ENCODE measurements at places on chromosomes 16 and 17.

DNA sequence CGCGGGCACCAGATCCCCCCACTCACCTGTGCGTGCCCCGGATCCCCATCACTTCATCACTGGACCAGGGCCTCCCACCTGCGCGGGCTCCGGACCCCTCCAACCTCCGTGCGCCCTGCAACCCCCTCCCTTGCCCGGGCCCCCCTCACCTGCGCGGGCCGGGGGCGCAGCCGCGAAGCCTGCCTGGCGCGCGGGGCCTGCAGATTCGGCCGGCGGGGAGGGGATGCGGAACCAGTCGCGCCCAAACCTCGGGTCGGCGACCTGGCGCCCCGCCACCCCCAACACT lies 202 bp downstream of the CEP131 start:
- no peak for DNase-seq

DNA sequence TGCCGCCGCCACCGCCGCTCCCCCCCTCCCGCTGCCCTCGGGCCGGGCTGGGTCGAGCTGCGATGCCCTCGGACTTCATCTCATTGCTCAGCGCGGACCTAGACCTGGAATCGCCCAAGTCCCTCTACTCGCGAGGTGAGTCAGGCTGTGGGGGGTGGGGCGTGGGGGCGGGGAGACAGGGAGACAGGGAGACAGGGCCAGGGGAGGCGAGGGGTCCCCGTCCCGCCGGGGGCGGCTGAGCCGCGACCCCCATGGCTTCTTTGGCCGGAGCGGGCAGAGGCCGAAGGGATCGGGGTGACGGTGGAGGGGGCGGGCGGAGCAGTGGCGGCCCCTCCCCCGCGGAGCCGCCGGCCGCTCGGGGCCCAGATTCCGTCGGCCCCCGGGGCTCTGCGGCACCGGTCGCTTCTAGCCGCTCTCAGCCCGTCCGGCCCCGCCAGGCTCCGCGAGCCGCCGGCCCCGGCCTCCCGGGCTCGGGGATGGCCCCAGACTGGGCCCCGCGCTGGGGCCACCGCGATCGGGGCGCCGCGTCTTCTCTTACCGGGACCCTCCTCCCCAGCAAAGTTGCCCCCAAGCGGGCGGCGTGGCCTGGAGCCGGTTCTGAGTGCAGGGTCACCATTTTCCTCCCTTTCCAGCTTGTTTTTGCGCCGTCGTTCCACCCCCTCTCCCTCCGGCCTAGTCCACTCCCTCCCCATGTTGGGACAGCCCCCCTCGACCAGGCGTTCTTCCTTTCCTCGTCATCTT lies 644 bp downstream of the NFAT5 start:
- peak; percentile 27 for DNase-seq

GRCh38 chr16:27316038-27316680 lies 2.4 kb downstream of the IL4R start:
- no peak for DNase-seq

DNA sequence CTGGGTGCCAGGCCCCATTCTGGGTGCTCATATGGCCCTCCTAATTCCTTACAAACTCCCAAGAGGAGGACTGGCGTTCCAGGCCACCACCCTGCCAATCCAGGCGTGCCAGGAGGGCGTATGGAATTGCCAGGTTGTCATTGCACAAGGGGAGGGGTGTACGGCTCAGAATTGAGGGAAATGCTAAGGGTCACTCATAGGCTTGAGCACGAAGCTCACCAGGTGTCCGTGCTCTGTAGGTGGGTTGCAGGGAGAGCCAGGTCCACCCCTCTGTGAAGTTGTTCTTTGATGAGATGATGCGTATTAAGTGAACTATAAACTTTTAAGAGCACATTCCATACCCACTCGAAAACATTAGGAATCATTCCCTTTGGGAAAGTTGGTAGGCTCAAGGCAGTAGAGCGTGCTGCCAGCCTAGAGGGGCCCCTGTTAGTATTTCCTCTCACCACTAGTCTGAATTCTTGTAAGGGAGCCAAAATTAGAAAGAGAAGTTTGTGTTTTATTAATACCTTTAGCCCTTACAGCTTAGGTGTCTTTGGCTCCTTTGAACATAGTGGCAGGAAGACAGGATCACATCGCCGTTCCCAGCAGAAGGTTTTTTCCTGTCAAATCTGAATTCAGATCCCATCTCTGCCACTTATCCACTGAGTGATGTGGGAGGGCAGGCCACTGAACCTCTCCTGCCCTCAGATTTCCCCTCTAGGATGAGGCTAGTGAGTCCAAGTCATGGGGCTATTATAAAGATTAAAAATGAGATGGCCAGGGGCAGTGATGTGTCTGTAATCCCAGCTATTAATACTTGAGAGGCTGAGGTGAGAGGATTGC lies 38.7 kb upstream of the NFAT5 start:
- DNase-seq: no peak

GRCh38 chr17:45368651-45369050 lies 51.8 kb upstream of the MAP3K14 start:
- DNase-seq: no peak

- no peak for DNase-seq
Measured at GRCh38 chr17:72407336-72407909, 286.6 kb downstream of the SOX9 start.

DNA sequence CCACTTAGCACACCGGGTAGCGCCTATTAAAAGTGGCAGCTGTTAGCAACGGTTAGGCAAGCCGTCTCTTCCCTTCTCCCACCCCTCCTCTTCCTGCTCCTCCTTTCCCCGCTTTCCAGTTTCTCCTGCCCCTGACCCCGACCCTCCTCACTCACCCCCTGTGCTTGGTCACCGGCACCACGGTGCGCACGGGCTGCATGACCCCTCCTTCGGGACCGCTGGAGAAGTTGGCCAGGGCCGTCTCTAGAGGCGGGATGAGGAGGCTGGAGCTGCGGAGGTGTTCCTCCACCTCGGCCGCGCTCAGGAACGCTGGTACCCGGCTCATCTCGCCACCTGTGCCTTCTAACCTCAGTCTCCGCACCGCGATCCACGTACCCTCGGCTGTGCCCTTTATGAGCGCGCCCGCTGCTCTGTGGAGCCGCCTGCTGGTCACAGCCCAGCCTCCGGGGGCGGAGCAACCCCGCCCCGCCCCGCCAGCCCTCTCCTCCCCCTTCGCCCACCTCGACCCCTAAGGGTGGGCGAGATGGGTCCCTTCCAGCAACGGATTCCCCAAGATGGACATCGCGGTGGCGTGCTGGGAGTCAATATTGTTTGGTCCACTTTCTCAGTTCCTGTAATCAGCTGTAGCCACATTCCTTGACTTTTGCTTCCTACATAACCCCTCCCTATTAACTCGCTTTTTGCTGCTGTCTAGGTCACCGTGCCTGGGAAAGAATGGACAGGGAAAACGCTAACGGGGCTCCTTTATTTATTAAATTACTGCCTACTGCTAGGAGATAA lies at the start of gene CRYM:
Gene CRYM, minus strand, starts transcription at position 364 of the 780 bp plus-strand sequence. Its CDS starts 39 bp downstream, at position 325.
- DNase-seq: peak; percentile 28

- DNase-seq: peak; percentile 74
Measured at GRCh38 chr17:42183741-42184711, 1.2 kb downstream of the HCRT start.

DNA sequence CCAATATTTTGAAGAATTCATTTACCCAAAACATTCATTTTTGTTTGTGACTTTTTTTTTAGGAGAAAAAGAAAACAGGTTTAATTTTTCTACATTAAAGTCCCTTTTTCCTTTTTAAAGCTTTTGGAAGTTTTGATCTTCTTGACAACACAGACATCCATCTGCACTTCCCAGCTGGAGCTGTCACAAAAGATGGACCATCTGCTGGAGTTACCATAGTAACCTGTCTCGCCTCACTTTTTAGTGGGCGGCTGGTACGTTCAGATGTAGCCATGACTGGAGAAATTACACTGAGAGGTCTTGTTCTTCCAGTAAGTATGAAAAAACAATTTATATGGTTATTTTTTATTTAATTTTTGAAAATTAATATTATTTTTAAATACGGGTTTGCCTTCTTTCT lies 37.2 kb downstream of the SIAH1 start:
- DNase-seq: no peak

GRCh38 chr17:49618028-49618611 lies 42.4 kb downstream of the NXPH3 start:
- DNase-seq: no peak

DNA sequence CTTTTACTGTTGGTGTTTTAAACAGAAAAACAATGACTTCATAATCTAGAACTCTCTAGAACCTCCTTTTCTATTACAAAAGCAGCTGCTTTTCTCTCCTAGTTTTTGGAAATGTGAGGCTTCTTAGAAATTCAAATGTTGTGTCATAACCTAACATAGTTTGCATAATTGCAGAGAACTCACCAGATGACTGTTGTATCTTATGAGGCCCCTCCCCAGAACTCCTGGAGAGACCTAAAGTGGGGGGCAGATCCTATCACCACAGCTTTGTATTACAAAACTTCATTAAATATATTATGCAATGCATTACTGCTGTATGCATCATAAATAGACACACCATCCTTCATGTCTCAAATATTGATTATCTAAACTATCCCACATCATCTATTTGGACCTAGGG lies 538.7 kb upstream of the HSBP1 start:
- no peak for DNase-seq

- peak; percentile 72 for DNase-seq
Measured at GRCh38 chr17:81552244-81553017, at the start of gene FAAP100. TSS of gene FAAP100 (minus strand) at chr17:81552353. CDS start at chr17:81552330, 23 bp downstream.

DNA sequence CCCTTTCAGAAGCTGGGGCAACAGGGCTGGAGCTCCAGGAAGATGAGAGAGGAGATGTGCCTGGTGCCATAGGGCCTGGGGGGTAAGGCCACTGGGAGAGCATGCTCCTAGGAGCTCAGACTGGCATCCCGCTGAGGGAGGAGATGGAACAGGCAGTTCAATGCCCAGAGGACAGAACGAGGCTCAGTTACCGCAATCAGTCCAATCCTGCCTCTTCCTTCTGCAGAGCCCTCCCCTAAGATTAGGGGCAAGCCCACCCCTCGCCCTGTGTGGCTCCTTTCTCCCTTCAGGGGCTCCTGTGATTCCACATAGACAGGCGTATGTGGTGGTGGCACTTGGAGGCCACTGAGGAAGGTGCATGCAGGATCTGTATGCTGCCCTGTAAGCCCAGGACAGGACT lies 2.4 kb downstream of the CCDC42 start:
- no peak for DNase-seq

- no peak for DNase-seq
Measured at GRCh38 chr16:82829301-82829700, 202.5 kb downstream of the CDH13 start.

DNA sequence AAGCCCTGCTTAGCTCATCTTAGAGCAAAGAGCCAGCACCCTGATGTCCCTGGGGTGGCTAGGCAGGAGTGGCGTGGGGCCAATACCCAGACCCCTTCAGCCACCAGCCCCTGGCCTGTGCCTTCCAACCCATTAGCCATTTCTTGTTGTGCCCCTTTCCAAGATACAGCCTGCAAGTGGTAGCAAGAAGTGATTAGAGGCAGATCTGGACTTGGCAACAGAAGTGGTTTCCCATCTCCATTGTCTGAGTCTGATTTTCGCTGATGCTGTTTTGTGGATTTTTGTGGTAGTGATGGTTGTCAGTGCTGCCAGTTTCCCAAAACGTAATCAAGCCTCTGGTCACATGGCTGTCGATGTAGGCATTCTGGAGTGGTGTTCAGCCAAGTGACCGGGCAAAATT lies 25.7 kb downstream of the PLCD3 start:
- DNase-seq: no peak

DNA sequence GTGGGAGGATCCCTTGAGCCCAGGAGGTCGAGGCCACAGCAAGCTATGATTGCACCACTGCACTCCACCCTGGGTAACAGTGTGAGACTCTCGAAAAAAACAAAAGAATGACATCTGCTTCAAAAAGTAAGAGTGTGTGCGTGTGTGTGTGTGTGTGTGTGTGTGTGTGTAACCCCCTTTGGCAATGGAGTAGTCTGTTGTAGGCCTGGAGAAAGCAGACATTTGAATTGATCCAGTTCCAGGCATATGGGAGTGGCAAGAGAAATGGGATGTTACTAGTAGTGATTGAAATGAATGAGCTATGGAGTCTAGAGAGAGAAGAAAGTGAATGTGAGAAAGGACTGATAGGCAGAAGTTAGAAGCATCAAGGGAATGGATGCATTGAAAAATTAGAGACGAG lies 9.9 kb downstream of the CASC3 start:
- no peak for DNase-seq

DNA sequence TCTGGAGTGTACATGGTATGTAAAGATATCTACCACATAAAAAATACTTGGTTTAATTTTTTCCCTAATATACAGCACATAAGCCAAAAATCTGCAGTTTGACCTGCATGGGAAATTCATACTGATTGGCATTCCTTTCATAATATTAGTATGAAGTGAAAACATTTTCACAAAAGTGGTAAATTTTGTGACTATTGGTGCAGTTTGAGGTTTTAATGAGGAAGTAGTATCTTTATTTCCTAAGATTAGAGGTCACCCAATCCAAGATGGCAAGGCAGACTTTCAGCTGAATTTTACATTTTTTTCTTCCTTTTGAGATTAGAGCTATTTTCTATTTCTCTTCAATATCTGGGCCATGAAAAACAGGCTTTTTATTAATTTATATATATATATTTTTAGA lies 21.2 kb downstream of the METTL9 start:
- no peak for DNase-seq

- DNase-seq: no peak
Measured at GRCh38 chr17:82167028-82167427, 45.6 kb downstream of the CCDC57 start.

DNA sequence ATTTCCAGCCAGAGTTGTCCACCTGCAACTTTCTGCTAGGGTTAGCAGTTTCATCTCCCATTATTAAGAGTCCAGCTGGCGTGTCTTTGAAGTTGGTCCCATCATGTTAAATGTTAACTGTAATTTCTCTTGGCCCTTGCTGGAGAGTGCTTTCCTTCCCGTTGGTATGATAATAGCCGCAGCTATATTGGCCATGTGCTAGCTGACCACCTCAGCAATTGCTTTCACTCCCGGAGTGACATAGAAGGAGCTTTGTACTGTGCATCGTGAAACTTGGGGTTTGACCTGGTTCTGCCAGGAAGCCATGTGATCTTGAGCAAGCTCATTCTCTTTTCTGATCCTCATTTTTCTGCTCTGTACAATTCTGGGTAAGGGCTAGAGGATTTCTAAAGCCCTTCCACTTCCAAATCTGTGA lies 81.0 kb upstream of the TBX2 start:
- no peak for DNase-seq

GRCh38 chr17:50609380-50610074 lies 25.2 kb upstream of the ABCC3 start:
- no peak for DNase-seq

DNA sequence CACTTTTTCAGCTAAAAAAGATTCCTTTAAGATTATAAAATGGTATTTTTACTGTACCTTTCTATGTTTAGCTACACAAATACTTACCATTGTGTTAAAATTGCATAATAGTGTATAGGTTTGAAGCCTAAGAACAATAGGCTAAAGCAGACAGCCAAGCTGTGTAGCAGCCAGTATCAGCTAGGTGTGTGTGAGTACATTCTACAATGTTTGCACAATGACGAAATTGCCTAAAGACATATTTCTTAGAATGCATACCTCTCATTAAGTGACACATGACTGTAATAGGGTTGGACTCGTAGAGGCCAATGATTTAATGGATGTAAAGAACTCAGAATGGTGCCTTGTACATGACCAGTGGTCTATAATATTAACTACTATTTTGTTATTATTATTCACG lies 1.9 kb upstream of the MT1B start:
- peak; percentile 69 for DNase-seq

Data from trophoblast cell (in vitro differentiated cells and primary cell).